ENCODE measurements at places on chromosomes 2 and 18.

DNA sequence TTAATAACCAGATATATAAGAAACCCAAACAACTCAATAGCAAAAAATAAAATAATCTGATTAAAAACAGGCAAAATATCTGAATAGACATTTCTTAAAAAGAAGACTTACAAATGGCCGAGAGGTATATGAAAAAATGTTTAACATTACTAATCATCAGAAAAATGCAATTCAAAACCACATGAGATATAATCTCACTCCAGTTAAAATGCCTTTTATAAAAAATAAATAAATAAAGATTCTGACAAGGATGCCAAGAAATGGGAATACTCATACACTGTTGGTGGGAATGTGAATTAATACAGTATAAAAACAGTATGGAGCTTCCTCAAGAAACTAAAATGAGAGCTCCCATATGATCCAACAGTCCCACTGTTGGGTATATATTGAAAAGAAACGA, 33.9 kb upstream of the BMP10 start:
- DNase-seq: no peak

GRCh38 chr2:25649786-25650185, 23.6 kb downstream of the DTNB start:
- no peak for DNase-seq

- no peak for DNase-seq
Measured at GRCh38 chr18:3163968-3164367, 55.8 kb downstream of the MYOM1 start.

GRCh38 chr2:136874258-136874657, 108.9 kb downstream of the THSD7B start:
- peak; percentile 57 for DNase-seq

GRCh38 chr2:191291471-191291870, 46.3 kb downstream of the MYO1B start:
- DNase-seq: no peak

GRCh38 chr2:241132538-241133435, 16.5 kb downstream of the PASK start:
- no peak for DNase-seq

DNA sequence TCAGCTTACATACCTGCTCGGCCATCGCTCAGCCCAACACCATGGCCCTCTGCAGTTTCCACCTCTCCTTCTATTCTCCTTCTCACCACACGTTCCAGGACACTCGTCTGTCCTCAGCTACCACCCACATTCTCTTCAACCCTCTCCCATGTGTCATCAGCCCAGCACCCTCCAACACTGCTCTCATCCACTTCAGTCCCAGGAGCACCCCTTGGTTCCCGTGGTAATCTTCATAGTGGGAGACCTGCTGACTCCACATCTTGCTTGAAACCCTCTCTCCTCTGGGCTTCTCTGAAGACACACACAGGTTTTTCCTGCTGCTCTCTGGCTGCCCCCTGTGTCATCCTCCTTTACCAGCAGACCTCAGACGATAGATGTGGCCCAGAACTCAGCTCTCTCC, 228.7 kb downstream of the GBX2 start:
- peak; percentile 42 for DNase-seq

- DNase-seq: no peak
Measured at GRCh38 chr18:37122877-37123276, 293.9 kb downstream of the KIAA1328 start.

DNA sequence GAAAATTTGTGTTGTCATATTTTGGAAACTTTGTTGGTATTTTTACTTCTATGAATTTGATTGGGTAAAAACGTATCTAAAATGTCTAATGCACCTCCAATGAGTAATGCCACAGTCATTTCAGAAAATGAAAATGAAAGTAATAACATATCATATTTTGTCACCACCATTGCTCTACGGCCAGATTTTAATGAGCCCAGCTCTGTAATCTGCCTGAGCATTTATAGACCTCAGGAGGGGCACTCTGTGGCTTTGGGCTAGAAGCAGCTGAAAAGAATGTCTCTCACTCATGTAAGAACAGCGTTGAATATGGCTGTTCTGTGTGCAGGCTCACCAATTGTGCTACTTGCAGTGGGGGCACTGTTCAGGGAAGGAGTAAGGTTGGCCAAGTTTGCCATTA, 32.7 kb upstream of the ABCA12 start:
- peak; percentile 45 for DNase-seq

DNA sequence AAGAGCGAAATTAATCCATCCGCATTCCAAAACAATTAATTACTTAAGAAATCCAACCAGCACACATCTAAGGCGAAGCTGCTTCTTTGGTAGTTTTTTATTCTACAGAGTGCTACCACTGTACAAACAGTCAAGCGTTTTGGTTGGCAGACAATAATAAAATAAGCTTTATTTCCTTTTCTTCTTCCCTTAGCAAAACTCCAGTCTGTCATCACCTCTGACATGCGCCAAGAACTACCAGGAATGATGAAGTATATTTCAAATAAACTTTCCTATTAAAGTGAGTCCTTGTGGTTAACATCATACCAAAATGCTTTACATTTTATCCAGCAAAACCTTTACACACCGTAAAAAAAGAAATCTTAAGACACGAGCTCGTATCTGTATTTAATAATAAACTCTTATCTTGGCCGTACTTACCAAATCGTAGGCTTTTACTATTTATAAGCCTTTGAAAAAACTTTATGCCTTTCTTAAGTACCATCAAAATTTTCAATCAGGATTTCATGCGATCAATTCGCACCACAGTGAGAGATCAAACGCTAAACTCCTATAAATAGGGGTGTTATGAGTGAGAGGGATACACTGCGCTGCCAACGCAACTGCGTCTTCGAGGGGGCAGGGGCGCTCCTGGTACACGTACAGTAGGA, 1.3 kb downstream of the ATL2 start:
- peak; percentile 16 for DNase-seq

DNA sequence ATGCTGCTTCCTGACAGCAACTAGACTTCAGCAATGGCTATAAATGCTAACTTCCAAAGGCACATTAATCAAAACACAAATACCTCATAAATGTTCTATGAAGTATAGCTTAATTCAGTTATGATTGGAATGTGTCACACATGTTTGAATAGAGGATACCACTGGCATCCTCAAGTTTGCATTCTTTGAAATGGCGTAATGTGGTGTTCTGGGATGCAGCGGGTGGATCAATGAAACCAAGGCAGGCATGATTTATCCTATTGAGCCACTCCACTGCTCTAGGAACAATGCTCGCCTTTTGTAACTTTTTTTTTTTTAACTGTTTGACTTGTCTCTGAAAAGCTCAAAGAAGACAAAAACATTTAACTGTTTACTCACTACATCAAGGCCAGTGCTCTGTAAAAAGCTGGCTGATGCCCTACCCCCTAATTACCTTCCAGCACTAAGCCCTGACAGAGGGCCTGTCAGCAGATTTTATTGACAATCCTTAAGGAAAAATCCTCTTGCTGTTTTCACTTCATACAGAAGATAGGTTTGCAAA, 278.8 kb upstream of the SESTD1 start:
- peak; percentile 73 for DNase-seq

GRCh38 chr2:20212459-20212870, 12.5 kb downstream of the SDC1 start:
- DNase-seq: no peak

DNA sequence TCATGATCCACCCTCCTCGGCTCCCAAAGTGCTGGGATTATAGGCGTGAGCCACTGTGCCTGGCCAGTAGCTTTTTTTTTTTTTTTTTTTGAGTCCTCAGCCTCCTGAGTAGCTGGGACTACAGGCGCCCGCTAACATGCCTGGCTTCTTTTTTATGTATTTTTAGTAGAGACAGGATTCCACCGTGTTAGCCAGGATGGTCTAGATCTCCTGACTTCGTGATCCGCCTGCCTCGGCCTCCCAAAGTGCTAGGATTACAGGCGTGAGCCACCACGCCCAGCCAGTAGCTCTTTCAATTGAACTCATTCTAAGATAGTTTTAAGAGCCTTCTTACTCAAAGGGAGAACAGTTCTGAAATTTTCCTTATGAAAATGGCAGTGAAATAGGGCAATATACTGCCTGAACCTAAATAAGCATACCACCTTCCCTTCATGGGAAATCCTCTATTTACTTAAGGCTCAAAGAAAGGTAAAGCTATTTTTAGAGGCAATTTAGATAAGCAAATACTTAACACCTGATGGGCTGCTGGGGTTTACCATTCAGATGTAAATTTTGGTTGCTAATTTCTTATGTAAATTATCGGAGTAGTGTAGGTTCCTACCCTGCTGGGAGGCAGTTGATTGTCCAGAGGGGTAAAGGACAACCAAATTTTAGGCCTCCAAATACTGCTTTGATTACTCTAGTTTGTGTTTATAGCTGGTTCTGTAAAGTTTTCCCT, 144.7 kb downstream of the GREB1L start:
- DNase-seq: no peak

DNA sequence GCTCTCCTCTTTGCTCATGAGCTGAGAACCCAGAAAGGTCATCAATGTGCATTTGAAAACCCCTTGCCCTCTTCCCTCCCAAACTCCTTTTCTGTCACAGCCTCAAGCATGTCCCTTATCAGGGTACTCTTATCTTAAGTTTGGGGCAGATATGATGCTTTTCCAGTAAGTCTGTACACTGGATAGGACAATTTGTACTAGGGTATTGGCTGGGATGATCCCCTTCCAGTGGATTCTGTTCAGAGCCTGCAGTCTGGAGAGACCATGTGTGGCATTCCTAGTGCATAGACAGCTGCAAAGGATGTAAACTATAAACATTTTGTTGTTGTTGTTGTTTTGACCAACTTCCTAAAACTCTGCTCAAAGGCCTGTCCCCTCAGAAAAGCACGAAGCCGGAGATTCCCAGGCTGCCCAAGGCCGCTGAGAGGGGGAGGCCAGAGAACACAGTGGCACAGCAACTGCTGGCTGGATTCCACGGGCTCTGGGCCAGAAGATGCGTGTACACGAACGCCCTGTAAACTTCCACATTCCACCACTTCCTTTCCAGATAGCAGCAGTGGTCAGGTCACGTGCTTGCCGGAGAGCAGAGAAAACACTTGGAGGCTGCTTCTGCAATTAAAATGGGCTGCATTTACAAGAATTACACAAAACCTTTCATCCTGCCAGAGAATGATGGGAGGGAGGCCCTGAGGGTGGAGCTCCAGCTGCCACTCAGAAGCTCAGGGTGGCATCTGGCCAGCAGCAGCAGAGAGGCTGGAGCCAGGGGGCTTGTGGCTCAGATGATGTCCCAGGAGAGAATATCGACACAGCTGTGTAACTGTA, 42.1 kb downstream of the BMP10 start:
- DNase-seq: peak; percentile 95

DNA sequence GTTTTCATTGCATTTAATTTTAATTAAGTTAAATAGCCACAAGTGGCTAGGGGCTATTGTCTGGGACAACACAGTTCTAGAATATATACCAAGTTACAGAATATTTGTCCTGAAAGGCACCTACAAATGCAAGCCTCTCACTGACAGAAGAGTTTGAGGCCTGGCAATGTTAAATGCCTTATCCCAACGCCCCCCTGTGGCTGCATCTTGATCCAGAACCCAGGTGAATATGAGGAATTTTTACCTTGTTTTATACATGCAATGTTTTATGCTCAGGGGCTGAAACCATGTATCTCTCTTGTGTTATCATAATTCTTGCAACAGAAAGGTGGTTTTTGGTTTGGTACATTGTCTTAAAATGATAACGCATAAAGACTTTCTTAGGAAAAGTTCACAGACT, 71.8 kb upstream of the SEC11C start:
- peak; percentile 32 for DNase-seq

- DNase-seq: peak; percentile 17
Measured at GRCh38 chr2:180505203-180505602, 475.2 kb upstream of the UBE2E3 start.

DNA sequence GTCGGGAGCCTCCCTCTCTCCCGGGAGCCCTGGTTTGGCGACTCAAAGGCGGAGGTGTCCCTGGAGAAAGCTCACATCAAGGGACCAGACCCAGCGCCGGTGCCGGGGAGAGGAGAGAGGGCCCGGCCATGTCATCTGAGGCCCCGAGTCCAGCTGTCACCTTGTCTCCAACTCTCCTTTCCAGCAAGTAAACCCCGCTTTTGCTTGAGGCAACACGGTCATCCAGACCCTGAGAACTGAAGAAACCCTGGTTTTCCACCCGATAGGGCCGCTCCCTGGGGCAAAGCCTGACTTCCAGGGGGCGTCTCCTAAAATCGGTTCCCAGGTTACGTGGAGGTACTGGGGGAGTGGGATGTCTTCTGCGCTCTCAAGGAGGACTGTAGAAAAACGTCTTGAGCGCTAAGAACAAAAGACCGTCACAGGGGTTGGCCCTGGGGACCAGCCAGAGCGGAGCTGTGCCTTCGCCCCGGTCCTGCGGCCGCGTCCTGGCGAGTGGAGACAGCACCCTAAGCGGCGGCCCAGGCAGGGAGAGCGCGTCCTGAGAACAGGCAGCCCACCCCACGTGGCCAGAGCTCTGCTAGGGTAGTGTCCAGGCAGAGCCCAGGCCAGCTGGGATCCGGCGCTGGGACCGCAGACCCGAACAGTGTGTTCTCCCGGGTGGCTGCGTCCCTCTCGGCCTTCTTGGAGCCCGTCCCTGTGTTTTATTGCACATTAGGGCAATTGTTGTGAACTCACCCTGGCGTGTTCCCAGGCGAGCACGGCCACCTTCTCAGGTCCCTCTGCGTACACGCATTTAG, 55.7 kb downstream of the TMEM18 start:
- DNase-seq: no peak

GRCh38 chr2:143440411-143441012, 311.3 kb downstream of the ARHGAP15 start:
- DNase-seq: no peak

GRCh38 chr2:124908411-124908810, 883.3 kb downstream of the CNTNAP5 start:
- DNase-seq: no peak

- no peak for DNase-seq
Measured at GRCh38 chr2:4900861-4901770, 791.1 kb upstream of the SOX11 start.

- DNase-seq: no peak
Measured at GRCh38 chr2:164535280-164536025, 85.8 kb downstream of the GRB14 start.

DNA sequence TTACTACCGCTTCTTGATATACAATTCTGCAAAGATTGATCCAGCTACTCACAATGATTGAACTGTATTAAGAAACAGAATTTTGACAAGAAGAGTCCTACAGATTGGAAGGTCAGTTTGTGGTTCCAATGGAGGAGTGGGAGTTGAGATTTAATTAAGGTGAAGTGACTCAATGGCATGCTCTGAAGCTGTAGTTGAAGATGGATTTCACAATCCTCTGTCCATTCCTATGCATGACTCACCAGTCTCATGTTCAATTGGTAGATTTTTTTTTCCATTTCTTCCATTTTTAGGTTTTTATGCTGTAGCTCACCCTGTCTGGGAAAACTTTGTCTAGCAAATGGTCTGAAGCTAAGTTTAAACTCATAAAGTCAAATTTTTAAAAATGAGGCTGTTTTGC, 83.3 kb downstream of the DPP4 start:
- peak; percentile 85 for DNase-seq

GRCh38 chr18:22466608-22467395, 49.1 kb upstream of the CTAGE1 start:
- DNase-seq: peak; percentile 73

DNA sequence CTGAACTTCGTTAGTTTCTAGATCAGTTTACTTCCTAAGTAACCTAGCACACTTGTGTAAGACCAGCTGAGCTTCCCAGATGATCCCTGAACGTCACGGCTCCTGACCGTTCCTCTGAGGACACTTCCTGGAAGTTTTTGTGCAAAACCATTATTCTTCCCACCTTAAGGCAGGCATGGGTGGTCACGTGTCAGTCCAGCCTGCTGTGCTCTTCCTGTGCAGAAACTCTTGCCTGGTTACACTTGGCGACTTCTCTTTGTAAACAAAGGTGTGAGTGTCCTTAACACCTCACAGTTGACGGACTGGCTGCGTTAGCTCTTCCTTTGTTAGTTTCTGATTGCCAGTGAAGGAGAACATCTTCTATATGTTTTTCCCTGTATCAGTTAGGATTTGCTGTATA, 118.3 kb downstream of the SH3RF3 start:
- no peak for DNase-seq

Data from GM03348 (cell line).